ENCODE measurements at places on chromosomes 12 and 14.

DNA sequence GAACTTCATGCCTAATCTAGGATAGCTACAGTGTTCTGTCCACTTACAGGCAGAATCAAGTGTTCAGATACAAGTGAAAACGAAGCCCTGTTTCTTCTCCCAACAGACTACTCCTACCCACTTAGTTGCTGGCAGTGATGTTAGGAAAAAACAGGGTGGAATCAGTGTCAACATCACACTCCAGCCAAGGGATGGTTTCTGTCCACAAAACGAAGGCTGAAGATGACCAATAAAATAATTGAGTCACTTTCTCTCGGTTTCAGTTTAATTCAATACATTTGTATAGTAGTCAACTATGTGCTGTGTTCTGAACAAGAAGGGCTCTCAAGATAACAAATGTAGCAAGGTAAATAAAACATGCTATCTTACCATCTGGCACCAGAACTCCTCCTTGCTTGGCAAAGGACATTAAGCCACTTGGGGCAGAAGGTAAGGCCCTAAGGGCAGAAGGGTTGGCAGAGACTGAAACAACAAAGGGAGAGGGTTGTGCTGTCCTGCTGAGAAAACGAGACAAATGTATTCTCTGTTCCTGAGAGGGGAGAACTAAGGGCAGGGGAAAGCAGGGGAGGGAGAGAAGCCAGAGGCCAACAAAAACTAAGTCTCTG, 393.6 kb downstream of the DPF3 start:
- no peak for DNase-seq

DNA sequence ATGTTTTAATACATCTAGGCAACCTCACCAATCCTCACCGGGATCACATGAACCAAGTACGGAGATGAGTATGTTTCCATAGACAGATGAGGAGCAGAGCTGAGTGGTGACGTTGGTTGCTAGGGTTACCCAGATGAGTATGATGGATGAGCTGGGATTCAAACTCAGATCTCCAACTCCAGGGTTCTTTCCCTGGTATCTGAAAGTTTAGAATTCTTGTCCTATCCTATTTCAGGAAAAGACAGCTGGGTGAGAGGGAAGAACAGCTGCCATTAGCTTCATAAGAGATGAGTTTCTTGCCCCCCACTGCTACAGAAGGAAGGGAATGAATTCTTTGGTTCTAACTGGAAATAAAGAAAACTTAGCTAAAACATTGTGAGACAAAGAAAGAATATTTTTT, 728.9 kb upstream of the TBX3 start:
- DNase-seq = no peak

DNA sequence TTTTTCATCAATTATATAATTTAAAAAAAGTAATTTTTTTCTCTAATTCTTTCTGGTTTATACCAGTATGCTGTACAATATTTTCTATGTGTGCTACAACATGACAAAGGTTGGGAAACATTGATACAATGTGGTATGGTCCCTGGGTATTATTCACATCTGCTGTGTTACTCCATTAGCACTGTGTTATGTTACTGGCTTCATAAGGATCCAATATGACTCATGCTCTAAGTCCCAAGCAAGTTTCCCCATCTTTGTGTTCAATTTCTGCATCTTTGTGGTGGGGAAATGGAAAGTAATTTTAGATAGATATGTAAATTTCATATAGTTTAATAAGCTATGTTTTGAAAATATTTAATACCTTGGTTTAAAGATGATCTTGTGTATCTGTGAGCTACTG, 35.8 kb downstream of the FBXO33 start:
- no peak for DNase-seq

GRCh38 chr12:13857750-13858149, 123.7 kb downstream of the GRIN2B start:
- DNase-seq = no peak

- DNase-seq = no peak
These were observed 17.8 kb upstream of the KCNA1 start for GRCh38 chr12:4891866-4892265.

DNA sequence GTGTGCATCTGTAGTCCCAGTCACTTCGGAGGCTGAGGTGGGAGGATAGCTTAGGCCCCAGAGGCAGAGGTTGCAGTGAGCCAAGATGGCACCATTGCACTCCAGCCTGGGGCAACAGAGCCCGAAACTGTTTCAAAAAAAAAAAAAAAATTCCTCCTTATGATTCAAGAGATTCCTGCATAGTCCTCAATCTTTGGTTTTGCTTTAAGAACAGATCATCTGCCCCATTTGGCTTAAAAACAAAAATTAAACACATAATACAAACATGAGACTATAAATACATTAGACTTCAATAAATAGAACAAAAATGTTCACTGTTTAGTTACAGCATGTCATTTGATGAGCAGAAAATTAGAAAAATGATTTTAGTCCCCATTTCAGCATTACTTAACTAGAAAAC, 131.2 kb downstream of the PAWR start:
- DNase-seq = no peak

- DNase-seq = no peak
These were observed 70.8 kb downstream of the WNK1 start for GRCh38 chr12:823028-823698.

DNA sequence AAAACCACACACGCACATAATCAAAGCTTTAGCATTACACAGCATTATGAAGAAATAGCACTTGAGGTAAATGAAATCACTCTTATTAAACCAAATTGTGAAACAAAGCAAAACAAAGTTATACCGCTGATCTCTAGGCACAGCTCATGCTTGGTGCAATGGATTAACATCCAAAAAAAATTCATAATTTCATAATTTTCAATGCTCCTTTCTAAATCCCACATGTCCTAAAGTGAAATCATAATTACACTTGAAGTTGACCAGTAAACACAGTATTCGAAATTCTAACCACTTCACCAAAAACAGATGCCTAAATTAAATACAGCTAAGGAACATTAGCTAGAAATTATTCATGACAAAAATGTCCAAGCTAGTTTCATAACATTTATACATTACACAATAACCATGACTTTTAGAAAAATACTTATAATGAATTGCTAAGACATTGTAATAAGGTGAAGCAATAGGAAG, 1.5 kb downstream of the MLH3 start:
- DNase-seq = no peak

DNA sequence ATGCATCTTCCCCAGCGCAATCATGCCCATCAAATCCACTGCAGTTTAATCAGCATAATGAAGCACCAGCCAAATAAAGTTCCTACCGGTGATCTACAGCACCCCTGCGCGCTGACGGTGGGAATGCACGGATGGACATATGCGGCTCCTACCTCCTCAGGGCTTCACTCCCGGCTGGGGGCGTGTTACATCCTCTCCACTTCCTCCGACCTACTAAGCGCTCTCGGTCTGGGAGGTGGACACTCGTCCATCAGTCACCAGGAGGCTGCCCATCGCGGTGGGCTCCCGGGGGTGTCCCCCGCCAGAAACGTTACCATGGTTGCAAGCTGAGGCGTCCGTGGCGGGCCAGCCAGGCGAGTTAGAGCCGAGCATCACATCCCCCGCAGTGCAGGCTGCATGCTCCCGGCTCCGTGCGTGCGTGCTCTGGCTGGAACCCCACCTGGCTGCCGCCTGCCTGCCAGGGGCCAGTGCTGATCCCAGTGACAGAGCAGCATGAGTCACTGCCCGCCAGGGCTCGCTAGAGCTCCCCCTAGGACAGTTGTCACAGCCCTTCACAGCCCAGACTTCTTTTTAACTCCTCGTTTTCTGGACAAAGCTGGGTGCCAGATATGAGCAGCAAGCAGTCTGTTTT, 73.0 kb downstream of the CIT start:
- DNase-seq = no peak

- DNase-seq = no peak
These were observed 17.4 kb upstream of the DEGS2 start for GRCh38 chr14:100176811-100177327.

DNA sequence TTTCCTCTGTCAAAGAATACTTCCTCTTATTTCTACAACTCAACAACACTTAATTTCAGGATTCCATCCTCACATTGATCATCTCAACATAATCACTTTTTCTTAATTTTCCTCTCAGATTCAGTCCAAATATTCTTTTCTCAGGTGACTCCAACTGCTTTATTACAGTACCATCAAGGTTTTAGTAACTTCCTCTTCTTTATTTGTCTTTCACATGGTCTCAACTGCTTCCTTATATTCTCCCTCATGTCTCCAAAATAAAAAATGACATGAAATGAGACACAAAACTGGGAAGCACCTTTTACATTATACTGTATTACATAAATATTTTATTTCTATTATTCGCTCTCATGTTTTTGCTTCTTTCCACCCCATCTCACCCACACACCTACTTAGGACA, 55.5 kb downstream of the PPP2R5E start:
- DNase-seq = no peak

DNA sequence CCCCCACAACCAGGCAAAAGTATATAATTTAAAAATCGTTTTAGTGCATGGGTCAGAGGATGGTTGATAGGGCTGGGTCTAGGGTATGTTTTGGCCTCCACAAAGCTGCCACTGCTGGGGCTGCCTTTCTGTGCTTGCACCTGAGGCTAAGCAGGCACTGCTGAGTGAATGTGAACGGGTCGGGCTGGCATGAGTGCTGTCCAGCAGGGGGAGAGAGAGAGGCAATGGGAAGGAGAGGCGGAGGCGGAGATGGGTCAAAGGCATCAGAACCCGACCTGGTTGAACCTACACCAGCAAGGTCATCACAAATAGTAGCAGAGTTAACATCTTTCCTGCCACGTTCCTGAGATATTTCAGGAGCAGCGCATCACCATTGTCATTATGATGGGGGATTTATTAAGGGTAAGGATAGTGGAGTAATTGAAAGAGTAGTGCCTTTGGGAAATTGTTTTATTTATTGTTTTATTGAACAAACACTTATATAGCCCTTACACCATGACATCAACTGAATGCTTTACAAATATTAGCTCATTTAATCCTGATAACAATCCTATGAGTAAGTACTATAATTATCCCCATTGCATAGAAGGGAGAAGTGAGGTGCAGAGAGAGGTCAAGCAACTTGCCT, 5.8 kb upstream of the NRXN3 start:
- no peak for DNase-seq

DNA sequence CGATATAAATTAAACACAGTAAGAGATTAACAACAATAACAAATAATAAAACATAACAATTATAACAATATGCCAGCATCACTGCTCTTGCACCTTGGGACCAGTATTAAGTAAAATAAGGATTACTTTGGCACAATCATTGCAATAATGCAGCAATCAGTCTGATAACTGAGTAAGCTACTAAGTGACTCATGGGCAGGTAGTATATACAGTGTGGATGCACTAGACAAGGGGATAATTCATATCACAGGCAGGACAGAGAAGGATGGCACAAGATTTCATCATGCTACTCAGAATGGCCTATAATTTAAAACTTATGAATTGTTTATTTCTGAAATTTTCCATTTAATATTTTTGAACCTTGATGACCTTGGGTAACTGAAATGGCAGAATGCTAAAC, 290.7 kb downstream of the ALG10B start:
- DNase-seq = no peak

DNA sequence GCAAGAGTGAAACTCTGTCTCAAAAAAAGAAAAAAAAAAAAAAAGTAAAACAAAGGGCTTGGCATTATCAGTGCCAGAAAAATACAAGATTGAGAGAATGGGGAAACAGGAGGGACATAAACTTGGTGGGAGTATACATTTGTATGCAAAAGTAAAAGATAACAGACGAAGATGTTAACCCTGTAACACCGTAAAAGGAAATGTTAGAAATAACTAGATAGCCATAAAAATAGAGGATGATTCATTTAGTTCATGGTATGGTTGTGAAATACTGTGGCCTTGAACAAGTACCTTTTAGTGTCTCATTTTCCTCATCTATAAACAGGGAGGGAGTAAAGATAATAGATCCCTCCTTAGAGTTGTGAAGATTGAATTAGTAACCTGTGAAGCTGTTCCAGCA, 33.3 kb downstream of the ATP2A2 start:
- DNase-seq = no peak

DNA sequence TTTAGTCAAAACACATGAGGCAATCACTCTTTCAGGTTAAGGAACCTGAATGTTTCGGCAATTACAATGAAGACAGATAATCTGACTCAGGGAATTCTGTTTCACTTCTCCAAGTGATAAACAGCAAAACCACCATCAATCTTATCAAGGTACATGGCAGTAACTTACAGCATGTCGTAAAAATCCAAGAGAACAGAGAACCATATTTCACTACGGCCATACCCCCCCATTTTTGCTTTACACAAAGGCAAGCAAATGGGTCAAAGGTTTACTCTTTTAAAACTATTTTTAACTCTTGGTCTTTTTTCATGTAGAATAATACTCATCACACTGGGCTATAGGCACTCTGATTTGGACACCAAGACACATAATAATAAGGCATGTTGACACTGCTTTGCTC, 102.4 kb downstream of the PPM1H start:
- no peak for DNase-seq

DNA sequence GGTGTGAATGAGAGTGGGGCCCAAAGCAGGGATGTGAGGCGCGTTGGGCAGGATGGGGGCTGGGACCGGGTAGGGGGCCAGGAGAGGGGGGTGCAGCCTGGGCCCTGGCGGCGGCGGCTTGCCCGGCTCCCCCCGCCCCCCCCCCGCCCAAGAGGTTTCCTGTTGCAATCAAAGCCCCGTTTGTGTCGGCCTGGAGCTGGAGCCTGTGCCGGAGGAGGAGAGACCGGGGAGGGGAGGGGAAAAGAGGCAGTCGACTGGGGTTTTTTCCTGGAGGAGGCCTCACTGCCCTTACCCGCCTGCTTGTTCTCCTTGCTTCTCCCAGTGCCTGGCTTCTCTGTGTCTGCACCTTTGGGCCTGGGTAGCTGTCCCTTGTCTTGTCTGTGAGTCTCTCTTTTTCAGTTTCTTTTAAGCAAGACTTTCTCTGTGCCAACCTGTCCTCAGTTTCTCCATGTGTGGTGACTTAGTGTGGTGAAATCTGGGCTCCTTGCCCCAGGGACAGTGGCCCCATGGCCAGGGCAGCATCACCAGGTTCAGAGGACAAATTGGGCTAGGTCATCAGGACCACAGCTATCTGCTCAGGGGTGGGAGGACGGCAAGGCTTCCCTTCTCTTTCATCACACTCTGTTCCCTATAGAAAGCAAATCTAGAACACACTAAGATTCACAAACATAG, 8.5 kb downstream of the RARG start:
- DNase-seq = no peak

DNA sequence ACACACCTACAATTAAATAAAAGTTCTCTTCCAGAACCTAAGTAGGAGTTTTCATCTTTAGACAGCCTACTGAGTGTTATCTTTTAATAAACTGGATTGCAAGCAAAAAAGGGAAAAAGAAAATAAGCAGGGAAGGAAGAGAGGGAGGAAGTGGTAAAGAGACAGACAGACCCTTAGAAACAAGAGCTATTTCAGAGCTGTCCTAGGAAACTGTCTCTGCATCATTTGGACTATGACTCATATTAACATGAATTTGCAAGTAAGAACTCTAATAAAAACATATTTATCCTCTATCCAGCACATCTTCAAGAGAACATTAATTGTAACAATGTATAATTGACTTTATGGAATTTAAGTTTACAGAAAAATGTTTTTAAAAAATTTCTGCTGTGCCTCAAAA, 438.8 kb upstream of the USP15 start:
- DNase-seq = no peak

GRCh38 chr14:77980475-77981321, 180.8 kb downstream of the ADCK1 start:
- DNase-seq = no peak

GRCh38 chr14:34554540-34555250, 15.2 kb upstream of the EAPP start:
- no peak for DNase-seq

GRCh38 chr14:78016532-78016931, 153.6 kb upstream of the NRXN3 start:
- no peak for DNase-seq

Measured in activated CD4-positive, alpha-beta T cell treated with anti-CD3 and anti-CD28 coated beads, Interleukin-2, amount 50 U/mL, for 1 hour (primary cell).